ENCODE measurements at places on chromosomes 11 and 22.

DNA sequence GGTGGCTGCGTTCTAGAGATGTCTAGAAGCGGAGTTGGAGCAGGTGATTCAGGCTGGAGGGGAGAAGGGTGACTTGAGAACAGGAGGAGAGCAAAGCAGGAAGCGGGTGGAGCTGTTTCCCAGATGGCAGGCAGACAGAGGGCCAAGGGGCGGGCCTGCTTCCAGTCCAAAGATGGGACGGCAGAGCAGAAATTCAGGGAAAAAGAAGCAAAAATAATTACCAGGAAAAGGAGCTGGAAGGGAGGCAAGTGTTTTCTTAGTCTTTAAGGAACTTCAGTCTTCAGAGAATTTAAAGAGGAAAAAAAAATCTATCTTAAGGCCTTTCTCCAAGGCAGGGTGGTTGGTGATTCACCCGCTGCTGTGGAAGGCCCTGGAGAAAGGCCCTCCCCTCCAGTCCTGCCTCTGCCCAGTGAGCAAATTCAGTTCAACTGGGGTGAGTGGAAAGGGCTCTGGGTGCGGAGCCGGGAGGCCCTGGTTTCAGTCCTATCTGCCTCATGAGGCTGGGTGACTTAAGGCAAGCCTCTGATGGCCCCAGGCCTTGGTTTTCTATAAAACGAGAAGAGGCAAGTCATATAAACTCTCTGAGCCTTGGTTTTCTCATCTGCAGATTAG lies 4.5 kb upstream of the CREB3L1 start:
- H3K27ac ChIP-seq = peak overlapping the region; percentile 80
- peaks cover 15% of the 10 kb centered on the region for H3K4me1 ChIP-seq
- DNase-seq = peak; percentile 58
- no peak overlapping the region for H3K4me3 ChIP-seq
- no peaks in the 10 kb centered on the region for H3K36me3 ChIP-seq
- H3K27me3 ChIP-seq = no peaks in the 10 kb centered on the region

- no peak overlapping the region for H3K27ac ChIP-seq
- no peak overlapping the region for H3K4me3 ChIP-seq
- DNase-seq = no peak
- no peaks in the 10 kb centered on the region for H3K4me1 ChIP-seq
- H3K36me3 ChIP-seq = no peaks in the 10 kb centered on the region
These were observed 311.3 kb downstream of the C11orf87 start for GRCh38 chr11:109733245-109733644.

GRCh38 chr11:61353131-61354067 lies 8.3 kb downstream of the CYB561A3 start:
- no peaks in the 10 kb centered on the region for H3K4me1 ChIP-seq
- H3K4me3 ChIP-seq = no peak overlapping the region
- H3K27me3 ChIP-seq = no peaks in the 10 kb centered on the region
- no peak for DNase-seq
- H3K36me3 ChIP-seq = peaks cover 49% of the 10 kb centered on the region
- H3K27ac ChIP-seq = no peak overlapping the region

GRCh38 chr11:2912498-2912897 lies 16.7 kb downstream of the PHLDA2 start:
- no peak overlapping the region for H3K27ac ChIP-seq
- no peak overlapping the region for H3K4me3 ChIP-seq
- peaks cover 5% of the 10 kb centered on the region for H3K27me3 ChIP-seq
- DNase-seq = peak; percentile 71

DNA sequence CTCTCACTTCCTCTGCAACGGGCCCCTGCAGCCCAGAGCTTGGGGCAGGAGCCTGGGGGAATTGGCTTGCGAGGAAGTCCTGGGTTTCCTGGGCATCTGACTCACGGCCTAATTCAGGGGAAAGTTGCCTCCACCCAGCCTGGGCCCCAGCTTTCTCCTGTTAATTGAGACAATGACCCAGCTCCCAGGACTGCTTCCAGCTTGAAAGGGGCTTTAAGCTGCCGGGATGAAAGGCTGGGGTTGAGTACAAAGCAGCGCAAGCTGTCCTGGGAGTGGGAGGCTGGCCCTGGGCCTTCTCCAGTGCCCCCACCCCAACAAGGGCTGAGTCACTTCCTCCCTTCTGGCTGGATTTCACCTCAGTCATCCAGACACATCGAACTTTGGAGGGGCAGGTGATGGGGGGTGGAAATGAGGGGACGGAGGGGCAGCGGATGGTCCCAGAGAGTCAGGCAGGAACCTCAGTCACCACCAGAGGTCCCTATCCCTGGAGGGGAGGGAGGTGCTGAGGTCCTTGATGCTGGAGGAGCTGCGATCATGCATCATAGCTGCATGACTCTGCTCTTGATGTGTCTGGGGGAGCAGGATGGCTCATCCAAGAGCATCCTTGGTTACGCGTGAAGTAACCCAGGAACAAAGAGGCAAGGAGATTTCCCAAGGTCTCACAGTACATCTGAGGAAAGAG lies 30.1 kb upstream of the OAF start:
- DNase-seq = peak; percentile 60
- H3K4me3 ChIP-seq = no peak overlapping the region
- H3K27me3 ChIP-seq = no peaks in the 10 kb centered on the region

DNA sequence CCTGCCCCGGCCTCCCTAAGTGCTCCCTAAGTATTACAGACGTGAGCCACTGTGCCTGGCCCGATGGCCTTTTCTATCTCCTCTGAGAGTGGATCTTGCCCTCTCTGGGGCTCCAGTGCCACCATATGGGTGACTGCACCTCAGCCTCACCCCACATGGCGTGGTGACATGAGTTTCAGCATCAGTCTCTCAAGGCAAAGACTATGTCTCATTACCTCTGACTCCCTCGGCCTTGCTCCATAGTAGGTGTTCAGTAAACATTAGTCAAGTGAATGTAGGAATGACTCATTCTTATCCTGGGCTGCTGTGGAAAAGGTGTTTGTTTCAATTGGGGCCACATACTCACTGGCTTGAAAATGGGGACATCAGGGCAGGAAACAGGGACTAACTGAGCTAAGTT lies 168.8 kb downstream of the GRIK4 start:
- no peaks in the 10 kb centered on the region for H3K36me3 ChIP-seq
- no peak overlapping the region for H3K4me3 ChIP-seq
- H3K27me3 ChIP-seq = no peaks in the 10 kb centered on the region
- no peak for DNase-seq

DNA sequence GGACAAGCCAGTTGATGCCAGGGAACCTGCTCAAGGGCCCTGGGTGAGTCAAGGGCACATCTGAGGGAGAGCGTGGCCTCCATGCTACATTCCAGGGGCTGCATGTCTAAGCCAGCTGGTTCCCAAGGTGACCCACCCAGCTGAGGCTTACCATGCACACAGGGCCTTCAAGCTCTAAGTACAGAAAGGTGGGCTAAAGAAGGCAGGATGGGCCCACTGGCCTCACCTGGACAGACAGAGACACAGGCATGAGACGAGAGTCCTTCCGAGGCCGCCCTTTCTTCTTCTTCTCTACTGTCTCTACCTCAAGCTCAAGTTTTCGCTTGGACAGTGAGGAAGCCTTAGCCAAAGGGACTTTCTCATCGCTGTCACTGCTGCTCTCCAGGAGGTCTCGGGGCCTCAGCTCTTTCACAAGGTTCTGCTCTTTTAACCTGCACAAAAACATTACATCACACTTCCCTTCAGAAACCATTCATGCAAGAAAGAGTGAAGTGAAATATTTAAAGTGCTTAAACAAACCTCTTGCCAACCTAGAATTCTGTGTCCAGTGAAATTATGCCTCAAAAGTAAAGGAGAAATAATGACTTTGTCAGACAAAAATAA lies 69.9 kb downstream of the HIRA start:
- no peaks in the 10 kb centered on the region for H3K4me1 ChIP-seq
- no peak overlapping the region for H3K4me3 ChIP-seq
- DNase-seq = no peak
